Activated CD4-positive, CD25-positive, alpha-beta regulatory T cell treated with anti-CD3 and anti-CD28 coated beads, Interleukin-2, amount 50 U/mL, for 24 hours (primary cell): ENCODE measurements at places on chromosomes 2 and 18.

- ATAC-seq: no peak
Measured at GRCh38 chr2:120034027-120034426, 21.1 kb downstream of the EPB41L5 start.

GRCh38 chr2:31023541-31023940, 114.7 kb downstream of the GALNT14 start:
- ATAC-seq: no peak

DNA sequence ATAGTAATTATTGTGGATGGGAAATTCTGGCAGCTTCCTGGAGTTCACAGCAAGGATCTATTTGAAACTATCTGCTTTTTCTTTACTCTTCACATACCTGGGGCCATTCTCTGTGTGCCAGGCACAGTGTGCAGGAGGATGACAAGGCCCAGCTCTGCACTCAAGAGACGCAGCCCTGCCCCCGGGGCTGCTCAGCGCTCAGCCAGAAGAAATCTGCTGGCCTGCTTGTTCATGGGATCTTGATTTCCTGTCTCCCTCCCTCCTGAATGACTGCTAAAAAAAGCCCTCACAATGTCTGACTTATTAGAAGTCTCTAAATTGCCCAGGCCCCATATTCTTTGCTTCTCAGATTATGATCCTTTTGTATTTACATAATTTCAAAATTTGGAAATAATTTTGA, 210.9 kb downstream of the DCDC2C start:
- ATAC-seq: no peak

GRCh38 chr18:75507636-75508035, 80.1 kb upstream of the SMIM21 start:
- no peak for ATAC-seq

DNA sequence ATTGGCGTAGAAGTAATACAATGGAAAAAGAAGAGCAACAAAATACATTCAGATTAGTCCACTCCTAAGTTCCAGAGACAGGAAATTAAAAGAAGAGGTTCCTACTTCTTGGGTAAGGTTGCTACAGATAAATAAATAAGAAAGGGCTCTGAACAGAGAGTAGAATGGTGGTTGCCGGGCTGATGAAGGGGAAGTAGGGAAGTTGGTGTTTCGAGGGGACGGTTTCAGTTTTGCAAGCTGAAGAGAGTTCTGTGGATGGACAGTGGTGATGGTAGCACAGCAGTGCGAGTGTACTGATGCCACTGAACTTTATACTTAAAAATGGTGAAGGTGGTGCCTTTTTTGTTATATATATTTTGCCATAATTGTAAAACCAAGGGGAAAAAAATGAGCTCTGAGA, 48.2 kb downstream of the CABYR start:
- ATAC-seq: no peak

GRCh38 chr2:96316999-96317398, 8.1 kb upstream of the ITPRIPL1 start:
- ATAC-seq: no peak
